ENCODE measurements at places on chromosomes 2 and 18.
A peak's percentile ranks its signal among the peaks of the same experiment; 100 is the strongest.

DNA sequence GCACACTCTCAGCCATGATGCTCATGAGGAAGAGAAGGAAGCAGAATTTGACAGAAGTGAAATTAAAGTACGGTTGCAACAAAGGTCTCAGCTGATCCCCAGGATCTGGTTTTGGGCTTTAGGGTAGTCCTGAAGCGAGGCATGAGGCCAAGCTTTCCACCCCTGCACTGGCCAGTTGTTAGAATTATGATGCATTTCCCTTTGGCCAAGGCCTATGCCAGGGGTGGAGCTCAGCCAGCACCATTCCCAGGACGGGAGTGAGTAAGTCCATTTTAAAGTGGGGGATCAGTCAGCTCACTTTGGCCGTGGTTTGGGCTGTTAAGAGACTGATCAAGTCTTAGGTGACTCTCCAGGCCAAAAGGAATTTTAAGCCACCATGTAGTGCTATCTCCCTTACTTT is 314.5 kb upstream of the MMADHC start:
- no peak for DNase-seq

DNA sequence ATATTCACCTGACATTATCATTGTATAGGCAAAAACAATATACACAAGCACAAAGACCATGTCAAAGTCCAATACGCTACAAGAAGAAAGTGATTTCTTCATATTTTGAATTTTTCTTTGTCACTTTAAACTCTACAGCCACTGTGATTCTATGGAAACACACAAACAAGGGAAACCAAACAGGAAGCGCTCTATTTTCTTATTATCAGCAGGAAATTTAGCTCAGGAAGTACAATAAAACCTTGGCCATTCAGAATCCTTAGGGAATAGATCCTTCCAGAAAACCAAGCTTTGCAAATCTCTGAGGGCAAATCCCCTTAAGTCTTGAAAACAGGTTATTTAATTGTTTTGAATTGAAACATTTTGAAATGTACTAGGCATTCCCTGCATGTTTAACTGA is 336.2 kb downstream of the EPHA4 start:
- DNase-seq, result no peak

GRCh38 chr2:210630873-210631560 is 74.6 kb downstream of the CPS1 start:
- DNase-seq, result no peak

DNA sequence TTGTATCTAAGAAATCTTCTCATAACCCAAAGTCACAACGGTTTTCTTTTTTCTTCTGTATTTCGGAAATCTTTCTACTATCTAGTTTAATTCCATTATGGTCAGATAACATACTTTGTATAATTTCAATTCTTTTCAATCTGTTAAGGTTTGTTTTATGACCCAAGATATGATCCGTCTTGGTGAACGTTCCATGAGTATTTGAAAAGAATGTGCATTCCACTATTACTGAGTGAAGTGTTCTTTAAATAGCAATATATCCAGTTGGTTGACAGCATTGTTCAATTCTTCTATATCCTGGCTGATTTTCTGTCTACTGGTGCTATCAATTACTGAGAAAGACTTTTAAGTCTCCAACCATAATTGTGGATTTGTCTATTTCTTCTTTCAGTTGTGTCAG is 414.5 kb downstream of the TNS1 start:
- DNase-seq, result no peak

GRCh38 chr18:13716916-13717315 is 9.4 kb downstream of the FAM210A start:
- no peak for DNase-seq

DNA sequence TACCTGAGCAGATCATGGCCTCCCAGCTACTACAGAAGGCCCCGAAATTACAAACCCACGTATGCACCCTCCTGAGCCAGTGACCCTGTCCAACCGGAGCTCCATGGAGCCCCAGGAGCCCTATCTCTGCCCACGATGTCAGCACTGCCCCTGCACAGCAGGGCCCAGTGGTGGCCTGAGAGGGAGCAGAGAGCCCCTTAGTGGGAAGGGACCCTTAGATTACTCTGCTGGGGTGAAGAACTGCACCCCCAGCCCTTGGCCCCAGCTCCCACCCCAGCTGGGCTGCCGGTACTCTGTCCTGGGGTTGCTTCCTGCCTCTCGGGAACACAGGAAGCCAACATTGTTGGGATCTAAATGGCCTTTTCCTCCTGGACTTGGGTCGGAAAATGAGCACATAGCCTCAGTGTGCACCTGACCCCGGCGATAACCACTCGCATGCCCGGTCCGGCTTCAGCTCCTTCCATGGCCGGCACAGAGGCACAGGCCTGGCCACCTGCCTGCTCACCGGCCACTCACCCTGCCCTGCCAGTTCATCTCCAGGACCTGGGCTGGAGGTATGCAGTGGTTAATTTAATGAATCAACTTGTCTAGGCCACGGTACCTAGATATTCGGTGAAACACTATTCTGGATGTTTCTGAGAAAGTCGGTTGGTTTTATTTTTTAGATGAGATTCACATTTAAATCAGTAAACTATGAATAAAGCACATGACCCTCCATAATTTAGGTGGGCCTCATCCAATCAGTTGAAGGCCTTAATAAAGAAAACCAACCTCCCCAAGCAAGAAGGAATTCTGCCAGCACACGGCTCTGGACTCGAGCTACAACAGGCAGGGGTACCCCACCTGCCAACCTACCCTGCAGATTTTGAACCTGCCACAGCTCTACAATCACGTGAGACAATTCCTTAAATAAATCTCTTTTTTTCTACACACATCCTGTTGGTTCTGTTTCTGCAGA is 19.2 kb downstream of the TNS1 start:
- no peak for DNase-seq

GRCh38 chr18:38362286-38362792 is 796.7 kb upstream of the CELF4 start:
- no peak for DNase-seq

DNA sequence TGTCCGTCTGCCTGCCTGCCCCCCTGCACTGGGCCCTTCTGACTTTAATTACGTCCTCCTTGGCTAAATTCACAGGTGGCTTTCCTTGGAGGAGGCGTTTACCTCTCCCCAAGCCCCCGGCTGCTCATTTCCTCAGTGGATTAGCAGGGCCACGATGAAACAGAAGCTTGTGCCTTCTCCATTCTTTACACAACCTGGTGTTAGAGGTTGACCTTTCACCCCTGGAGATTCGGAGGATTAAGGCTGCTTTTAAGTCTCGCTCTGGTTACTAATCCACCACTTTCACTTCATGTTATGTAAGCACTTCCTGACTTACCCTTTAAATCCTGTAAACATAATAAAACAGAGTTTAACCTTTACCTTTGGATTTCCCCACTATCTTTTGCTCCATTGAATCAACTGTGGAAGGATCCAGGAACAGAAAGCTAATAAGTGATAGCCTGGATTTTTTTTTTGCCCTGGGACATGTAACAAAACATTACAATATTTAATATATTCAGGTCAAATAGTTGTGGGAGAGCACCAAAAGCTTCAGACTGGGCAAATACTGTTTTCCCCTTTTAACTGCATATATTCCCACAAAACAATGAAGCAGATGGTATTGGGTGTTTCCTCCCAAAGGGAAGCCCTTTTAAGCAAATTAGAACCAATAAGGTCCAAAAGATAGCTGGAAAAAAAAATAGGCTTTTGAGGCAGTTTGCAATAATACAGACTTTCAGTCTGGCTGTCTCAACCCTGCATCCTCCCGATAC is 370.2 kb downstream of the EN1 start:
- no peak for DNase-seq

- no peak for DNase-seq
Measured at GRCh38 chr2:199312931-199313330, 144.8 kb downstream of the SATB2 start.

DNA sequence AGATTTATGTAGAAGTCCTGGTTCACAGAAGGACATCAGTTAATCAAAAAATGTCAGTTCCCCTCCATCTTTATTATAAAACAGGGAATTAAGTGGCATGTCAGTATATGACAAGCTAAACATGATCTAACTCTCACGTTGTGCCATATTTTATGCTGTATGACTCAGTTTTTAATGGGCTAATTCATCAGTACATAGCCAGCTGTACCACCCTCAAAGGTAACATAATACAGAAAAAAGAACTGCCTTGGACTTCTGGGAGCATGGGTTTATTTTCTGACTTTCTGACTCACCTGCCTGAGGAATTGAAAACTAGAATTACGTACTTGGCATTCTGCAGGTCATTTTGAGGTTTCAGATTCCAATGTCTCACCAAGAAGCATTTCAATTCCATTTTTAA is 135.7 kb downstream of the CMPK2 start:
- no peak for DNase-seq

- no peak for DNase-seq
Measured at GRCh38 chr18:80129672-80130367, 20.8 kb downstream of the ADNP2 start.

DNA sequence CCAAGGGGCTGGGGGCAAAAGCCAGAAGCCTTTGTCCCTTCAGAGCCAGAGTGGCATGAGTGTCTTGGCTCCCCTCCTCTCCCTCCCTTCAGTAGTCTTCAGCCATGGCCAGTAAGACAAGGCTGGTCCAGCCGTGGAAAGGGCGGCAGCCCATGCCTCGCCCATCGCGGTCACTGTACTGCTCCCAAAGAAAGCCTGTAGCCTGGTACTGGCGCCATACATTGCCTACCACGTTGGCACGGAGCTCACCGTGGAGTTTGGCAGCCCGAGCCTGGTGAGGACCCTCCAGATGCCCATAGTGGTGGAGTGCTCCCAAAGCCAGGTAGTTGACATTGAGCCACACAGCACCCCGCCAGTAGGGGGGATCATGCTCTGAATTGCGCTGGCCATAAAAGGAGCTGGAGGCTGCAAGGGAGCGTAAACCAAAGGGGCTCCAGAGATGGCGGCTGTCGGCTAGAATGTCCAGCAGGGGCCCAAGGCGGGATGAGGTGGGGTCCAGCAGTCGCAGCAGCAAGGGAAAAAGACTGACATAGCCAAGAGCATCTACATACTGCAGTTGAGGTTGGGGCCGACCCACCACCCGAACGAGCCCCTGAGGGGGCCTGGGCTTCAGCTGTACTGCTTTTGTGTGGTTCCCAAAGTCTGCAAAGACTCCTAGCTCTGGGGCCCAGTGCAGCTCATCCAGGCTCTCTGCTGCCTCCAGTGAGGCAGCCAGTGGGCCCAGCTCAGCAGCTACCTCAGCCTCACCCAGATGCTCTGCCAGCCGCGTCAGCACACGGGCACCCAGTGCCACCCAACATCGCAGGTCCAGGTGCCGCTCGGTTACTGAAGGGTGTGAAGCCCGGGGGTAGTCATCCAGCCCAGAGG is 3.2 kb downstream of the WBP1 start:
- no peak for DNase-seq

DNA sequence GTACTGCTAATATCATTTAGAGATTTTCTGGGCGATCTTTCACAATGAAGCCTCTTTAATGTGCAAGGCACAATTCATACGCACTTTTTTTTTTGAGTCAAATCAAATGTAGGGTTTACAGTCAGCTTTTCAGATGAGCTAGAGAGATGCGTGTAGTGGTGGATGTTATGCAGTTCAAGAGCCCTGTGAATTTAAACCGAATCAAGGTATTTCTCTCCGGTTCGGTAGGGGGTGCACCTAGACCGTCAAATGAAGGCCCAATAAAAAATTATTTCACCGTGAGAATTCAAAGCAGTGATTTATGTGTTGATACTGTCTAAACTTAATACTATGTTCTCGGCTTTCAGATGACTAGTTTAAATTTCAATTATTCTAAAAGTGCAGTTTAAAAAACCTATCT is 1.1 kb downstream of the PTH2R start:
- no peak for DNase-seq

DNA sequence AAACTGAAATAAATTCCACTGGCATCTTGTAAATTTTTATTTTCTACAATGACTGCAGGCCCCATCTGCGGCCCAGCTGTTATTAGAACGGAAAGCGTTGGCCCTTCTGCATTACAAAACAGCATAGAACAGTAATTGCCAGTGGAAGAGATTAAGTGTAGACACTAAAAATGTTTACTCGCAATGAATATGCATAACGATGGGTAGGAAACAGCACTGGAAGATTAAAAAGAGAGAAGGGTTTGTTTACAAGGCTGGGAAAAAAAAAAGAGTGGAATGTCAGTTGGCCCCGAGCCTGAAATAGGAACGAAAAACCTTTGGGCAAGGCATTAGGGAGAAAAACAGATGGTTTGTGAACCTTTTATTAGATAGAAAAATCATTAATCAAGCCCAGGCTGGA is 275.9 kb upstream of the TCF4 start:
- no peak for DNase-seq

GRCh38 chr2:122056853-122057252 is 301.4 kb downstream of the TSN start:
- DNase-seq, result peak; percentile 30

- peak; percentile 65 for DNase-seq
Measured at GRCh38 chr18:54737986-54738385, 90.3 kb upstream of the RAB27B start.

- no peak for DNase-seq
Measured at GRCh38 chr2:52113338-52113737, 1081.4 kb upstream of the NRXN1 start.

DNA sequence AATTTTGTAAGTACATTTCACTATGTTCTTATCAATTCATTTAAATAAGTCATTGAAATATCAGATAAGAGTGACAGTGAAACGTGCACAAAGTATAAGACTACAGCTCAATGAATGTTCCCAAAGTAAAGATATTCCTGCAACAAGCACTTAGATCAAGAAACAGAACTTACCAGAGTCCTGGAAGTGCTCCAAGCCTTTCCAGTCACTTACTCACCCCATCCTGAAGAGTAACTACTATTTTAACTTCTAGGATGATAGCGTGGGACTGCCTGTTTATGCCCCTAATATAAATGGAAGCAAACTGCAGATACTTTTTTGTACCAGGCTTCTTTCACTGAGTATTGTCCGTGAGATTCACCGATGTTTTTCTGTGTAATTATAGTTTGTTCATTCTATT is 768.9 kb downstream of the SLC4A3 start:
- no peak for DNase-seq

GRCh38 chr18:13131283-13131682 is 87.3 kb upstream of the LDLRAD4 start:
- DNase-seq, result no peak

GRCh38 chr18:8974696-8975095 is 127.8 kb upstream of the NDUFV2 start:
- no peak for DNase-seq

- no peak for DNase-seq
Measured at GRCh38 chr2:758073-758820, 81.0 kb upstream of the TMEM18 start.

- peak; percentile 12 for DNase-seq
Measured at GRCh38 chr18:49447810-49448745, 12.4 kb downstream of the DYM start.

DNA sequence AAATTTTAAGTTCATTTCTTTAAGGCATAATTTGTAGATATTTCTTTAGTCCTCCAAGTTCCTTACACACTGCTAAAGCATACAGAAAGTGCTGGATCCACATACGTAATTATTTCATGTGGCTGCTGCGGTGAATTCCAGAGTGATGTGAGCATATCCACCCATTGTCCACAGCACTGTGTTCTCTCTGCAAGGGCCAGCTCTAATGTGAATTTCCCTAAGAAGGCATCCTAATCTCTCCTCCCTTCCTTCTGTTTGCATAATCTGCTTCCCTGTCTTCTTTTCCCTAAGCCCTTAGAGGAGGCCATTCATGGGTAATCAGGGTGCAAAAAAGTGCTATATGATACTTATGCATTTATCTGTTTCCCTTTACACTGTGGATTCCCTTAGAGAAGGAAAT is 57.2 kb downstream of the COBLL1 start:
- DNase-seq, result no peak

- DNase-seq, result no peak
Measured at GRCh38 chr2:235463893-235464292, 29.9 kb upstream of the AGAP1 start.

GRCh38 chr2:45823723-45824206 is 172.3 kb downstream of the PRKCE start:
- DNase-seq, result no peak

- no peak for DNase-seq
Measured at GRCh38 chr2:99765731-99766318, 276.0 kb upstream of the REV1 start.
